Foreskin keratinocyte (primary cell): ENCODE measurements at places on chromosomes 11 and 22. TPM values are rescaled to one million over a fixed set of nuclear protein-coding genes. Genes with fewer than 3 reads are reported as not detected.
A peak's percentile ranks its signal among the peaks of the same experiment; 100 is the strongest.

DNA sequence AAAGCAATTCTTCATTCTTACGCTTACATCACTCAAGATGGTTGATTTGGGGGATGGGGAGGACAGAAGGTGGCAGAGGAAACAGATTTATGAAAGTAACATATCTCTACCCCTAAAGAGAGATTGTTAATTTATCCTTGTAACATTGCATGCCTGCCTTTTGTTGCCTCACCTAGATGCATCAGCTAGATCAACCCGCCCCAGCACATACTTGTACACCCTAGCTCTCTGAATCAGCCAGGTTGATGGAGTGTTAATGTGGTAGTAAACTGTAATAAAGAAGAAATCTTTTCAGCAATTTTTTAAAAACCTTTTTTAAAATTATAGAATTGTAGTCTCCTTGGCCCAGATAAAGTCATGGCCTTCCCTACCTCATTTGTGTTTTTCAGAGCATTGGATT lies 51.5 kb downstream of the EXT2 start:
- no peak for DNase-seq

DNA sequence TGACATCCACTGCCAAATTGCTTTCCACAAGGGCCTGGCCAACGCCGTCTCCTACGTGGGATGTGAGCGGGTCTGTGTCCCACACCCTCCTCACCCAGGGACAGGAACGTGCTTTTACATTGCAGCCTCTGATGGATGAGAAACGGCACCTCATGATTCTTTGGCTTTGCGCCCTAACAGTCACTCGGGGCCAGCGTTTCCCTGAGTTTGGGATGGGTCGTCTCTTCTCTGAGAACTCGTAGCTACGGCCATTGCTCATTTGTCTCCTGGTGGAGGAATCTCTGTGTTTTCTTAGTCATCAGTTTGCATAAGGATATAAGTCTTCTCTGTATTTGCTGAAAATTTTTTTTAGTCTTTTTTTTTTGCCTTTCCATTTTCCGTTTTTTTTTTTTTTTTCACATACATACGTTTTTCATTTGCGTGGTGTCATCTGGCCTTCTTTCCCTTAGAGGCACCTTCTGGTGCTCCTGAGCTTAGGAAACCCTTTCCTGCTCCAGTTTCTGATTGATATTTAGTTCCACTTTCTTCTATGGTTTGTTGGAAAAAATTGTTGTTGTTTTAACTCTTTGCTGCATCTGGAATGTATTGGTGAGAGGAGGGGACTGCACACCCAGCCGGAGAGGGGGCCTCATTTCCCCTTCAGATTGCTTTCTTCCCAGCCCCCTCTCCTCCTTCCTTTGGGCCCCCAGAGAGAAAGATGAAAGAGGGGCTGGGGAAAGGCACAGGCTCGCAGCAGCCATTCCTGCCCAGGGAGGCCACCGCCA lies 12.0 kb downstream of the TNNT3 start:
- DNase-seq: no peak

- DNase-seq: no peak
These were observed 73.6 kb upstream of the GDPD4 start for GRCh38 chr11:77375107-77375506.

DNA sequence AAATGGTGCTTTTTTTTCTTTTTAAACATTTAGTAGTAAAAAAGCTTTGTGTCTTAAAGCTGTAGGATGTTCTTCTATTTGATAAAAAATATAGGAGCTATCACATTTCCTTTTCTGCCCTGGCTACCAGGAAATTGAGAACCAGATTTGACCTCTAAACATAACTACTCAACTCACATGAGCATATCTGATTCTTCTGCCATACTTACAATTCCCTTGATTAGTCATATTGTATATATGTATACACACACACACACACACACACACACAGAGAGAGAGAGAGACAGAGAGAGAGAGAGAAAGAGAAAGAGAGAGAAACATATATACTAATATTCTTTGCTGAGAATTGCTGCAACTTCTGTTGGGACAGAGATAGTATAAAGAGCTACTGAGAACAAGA lies 23.0 kb upstream of the GDPD4 start:
- DNase-seq: no peak

- DNase-seq: no peak
These were observed 57.0 kb downstream of the CERK start for GRCh38 chr22:46681010-46681409.

- DNase-seq: no peak
These were observed 26.8 kb downstream of the TPBGL start for GRCh38 chr11:75267171-75267970.

GRCh38 chr11:65579291-65579690 lies 3.4 kb downstream of the EHBP1L1 start:
- no peak for DNase-seq

- DNase-seq: no peak
These were observed 145.7 kb upstream of the NECTIN1 start for GRCh38 chr11:119874660-119875238.

- no peak for DNase-seq
These were observed 17.5 kb upstream of the ARAP1 start for GRCh38 chr11:72769680-72770079.

GRCh38 chr22:24418786-24419474 lies 8.5 kb upstream of the ADORA2A start:
- DNase-seq: no peak

GRCh38 chr11:46948378-46949131 lies 12.0 kb downstream of the CSTPP1 start:
- DNase-seq: peak; percentile 81

DNA sequence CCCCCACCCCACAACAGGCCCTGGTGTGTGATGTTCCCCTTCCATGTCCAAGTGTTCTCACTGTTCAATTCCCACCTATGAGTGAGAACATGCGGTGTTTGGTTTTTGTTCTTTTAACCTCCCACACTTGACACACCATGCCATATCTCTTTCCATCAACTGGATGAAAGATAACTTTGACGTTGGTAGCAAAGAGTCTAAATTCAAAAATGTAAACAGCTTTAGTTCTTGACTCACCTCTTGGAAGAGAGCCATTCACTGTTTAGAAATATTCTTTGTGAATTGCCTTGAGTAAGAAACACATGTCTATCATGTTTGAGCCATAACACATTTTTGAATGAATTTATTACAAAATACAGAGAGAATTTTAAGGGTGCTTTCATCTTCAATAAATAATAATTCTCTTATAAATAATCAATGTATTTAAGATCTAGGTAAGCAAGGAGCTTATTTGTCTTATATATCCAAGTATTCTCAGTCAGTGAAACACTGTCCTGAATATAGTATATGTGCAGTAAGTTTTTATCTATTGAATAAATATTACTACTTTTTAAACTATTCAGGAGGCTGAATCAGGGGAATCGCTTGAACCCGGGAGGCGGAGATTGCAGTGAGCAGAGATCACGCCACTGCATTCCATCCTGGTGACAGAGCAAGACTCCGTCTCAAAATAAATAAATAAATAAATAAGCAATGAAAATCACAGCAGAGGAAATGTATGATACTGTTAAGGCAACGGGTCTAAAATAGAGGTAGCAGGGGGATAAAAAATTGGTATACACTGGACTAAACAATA lies 6.7 kb downstream of the CARD18 start:
- peak; percentile 87 for DNase-seq

DNA sequence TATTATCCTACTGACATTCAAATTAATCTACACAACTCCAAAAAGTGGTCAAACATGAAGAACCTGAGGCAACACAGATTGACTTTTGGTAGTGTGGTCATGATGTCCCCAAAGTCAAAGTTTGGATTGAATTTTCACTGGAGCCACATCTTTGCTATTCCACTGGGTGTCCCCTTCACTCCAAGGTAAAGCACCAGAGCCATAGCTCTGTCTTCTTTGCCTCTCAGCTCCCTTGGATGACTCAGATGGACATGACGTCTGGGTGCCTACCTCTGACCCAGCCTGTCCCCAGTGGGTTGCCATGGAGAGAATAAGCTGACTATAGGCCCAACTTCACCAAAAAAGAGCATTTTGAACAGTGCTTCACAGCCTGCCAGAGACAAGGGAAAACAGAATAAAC lies 57.4 kb upstream of the ARHGAP42 start:
- DNase-seq: no peak

GRCh38 chr11:2929531-2929949 lies 320 bp upstream of the PHLDA2 start:
- peak; percentile 75 for DNase-seq

DNA sequence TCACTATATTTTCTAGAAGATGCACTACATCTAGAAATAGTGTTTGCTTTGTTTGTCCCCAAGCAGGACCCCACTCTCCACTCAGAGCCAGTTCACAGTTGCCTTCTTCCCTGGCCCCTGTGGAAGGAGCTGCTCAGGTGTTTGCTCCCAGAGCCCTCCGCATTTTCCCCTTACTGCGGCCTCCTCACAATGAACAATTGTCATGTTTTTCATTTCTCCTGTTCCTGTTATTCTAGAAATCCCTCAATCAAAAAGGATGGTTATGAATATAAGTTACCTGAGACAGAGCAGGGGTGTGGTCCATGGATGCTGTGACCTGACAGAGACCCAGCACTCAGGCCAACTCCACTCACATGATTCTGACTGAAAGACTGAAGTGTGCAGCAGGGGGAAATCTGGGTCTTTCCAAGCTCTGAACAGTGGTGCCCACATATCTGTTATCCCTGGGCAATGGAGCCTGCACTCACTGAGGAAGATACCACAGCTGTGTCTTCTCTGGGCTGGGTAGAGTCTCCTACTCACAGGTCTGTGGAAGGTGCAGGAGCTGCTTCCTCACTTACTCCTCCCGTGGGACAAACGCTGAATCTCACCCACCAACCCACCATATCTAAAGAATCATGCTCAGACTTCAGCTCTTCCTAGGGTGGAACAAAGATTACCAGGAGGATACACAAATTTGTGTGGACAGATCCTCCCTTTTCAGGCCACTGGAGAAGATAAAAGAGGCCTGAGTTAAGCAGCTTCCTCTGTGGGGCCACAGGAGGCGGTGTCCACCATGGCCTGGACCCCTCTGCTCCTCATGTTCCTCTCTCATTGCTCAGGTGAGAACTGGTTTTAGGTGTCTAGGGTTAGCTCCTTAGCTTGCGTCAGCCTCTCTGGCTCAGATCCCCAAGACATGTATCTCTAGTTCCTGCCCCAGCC lies 87.1 kb upstream of the TOP3B start:
- DNase-seq: no peak

DNA sequence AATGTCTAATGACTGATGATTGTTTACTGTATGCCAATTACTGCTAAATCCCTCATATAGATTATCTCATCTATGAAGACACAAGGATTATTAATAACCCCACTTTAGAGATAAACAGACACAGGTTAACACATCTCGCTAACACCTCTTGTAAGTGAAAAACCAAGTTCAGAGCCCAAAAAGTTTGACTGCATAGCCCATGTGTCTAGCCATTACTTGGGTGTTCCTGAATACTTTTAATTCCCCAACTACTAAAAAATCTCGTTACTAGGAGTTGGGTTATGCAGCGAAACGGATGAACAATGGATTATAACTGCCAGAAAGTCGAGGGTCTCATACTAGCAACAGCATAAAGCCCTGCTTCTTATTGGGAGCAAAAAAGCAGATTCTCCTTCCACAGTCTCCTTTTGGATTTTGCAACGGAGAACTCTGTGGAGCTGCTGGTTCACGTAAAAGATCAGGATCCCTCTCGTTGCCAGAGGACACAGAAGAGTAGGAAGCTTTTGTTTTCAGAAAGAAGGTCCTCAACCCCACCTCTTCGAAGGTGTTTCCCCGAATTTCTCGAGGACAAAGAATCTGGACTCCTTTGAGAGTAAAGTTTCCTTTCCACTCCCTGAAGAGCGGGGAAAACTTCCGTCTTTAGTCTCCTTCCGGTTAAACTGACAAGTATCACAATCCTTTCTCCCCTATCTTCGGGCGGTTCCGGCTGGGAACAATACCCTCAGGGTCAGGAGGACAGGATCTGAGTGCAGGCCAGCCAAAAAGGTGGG lies 979 bp downstream of the ZBED5 start:
- DNase-seq: peak; percentile 54

DNA sequence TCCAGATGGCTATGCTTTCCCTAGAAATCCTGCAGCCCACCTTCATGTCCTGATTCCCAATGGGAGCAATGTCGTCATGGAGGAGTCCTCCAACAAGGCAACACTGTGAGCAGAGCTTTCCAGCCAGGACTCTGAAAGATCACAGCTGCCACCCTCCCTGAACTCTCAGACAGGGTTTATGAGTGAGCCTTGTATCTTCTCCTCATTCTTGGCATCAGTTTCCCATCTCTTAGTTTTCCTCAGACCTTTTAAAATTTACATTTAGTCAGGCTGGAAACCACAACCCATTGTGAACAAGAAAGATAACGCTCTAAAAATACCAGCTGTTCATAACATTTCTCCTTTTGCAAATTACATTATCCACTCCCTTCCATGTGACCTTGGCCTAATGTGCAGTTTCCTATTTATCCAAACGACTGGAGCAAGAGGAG lies 15.6 kb upstream of the LYVE1 start:
- DNase-seq: no peak

DNA sequence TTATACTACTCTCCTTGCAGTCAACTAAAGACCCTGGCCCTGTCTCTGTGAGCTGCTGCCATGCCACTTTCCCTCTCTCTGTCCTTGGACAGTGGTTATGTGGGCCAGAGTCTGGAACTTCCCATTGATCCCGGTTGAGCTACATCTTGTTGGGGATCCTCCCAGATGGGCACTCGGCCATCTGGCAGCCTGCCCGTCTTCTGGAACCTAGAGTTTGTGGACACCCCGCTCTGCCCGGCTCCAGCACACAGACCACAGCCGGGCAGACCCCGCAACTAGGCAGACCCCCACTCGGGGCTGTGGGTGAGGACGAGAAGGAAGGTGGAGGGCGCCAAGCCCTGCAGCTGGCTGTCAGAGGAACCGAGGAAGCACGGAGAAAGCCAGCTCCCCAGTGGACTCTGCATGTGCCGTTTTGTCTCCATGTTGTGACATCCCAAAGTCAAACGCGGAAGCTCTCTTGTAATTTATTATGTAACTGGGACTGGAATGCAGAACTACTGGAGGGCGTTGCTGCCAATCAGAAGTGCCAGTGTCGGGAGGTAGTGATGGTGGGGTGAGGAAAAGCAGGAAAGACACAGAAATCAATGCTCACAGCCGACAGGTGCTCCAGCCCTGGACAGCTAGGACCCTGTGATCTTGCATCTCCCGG lies 207.7 kb downstream of the CEP164 start:
- no peak for DNase-seq

DNA sequence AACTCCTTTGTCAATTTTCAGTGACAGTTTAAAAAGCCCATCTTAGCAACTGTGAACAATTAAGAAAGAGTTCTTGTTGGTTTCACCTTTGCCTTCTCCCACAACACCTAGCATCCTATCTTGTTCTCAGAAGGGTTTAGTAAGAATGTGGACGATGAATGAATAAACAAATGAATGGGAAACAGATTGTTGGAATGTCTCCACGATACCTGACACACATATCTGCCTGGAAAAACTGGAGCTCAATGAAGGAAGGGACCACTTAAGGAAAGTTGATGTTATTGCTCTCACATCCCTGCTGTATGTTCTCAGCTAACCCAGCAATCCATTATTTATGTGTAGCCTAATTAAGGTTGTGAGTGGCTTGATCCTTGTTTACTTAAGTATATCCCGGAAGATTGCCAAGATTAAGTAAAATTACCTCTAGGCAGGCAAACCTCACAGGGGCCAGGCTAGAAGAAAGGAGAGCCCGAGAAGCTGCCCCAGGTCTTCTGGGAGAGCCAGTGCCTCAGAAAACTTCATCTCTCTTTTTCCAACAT lies 286.4 kb downstream of the NXPE2 start:
- DNase-seq: no peak

The LRRC56 gene
- 0.30 and 0.47 TPM in 2 replicates for polyA plus RNA-seq

The FGF4 gene
- polyA plus RNA-seq: not detected in 2 replicates

The CECR2 gene
- not detected in 2 replicates for polyA plus RNA-seq

The ZNF214 gene
- polyA plus RNA-seq: 0.56 and 0.73 TPM in 2 replicates

The CELSR1 gene
- polyA plus RNA-seq: 9.8 and 13.1 TPM in 2 replicates

The CD3E gene
- polyA plus RNA-seq: not detected in 2 replicates

The APOBEC3H gene
- polyA plus RNA-seq: 0.16 and 0.51 TPM in 2 replicates

The CASP12 gene
- polyA plus RNA-seq: not detected in 2 replicates

The OMP gene
- polyA plus RNA-seq: not detected in 2 replicates
